Lung (tissue), 17 donors: ENCODE measurements at places on chromosomes 12 and 14. TPM values are rescaled to one million over a fixed set of nuclear protein-coding genes. Genes with fewer than 3 reads are reported as not detected.

Gene TRHDE
- total RNA-seq, result 7.5 TPM

Gene DEGS2
- total RNA-seq, result 5.2 TPM

Gene AKT1
- total RNA-seq, result 224 TPM

- DNase-seq, result peak; percentile 19
Observed at GRCh38 chr12:95634622-95635621, 83.6 kb upstream of the USP44 start.

Gene RPS6KL1
- 2.2 TPM for total RNA-seq

Gene KRT3
- total RNA-seq, result not detected

DNA sequence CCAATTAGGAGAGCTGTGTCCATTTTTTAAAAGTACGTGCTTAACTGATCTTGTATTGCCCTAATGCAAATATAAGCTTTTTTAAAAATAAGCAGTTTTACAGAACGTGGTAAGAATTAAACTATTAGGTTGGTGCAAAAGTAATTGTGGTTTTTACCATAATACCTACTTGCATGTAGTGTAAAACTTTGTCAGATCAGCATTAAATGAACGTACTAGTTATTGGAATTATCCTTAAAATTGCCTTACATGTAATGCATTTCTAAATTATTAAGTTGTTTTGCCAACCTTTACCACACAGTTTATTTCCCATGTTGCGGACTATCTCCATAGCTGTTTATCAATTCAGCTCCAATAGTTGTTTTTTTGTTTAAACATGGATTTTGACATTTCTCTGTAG is 10.9 kb downstream of the CAND1 start:
- DNase-seq, result no peak

- DNase-seq, result no peak
Observed at GRCh38 chr12:121112496-121112895, 20.2 kb upstream of the P2RX7 start.
